ENCODE measurements at places on chromosomes 6 and 20. TPM values are rescaled to one million over a fixed set of nuclear protein-coding genes. Genes with fewer than 3 reads are reported as not detected.
A peak's percentile ranks its signal among the peaks of the same experiment; 100 is the strongest.

DNA sequence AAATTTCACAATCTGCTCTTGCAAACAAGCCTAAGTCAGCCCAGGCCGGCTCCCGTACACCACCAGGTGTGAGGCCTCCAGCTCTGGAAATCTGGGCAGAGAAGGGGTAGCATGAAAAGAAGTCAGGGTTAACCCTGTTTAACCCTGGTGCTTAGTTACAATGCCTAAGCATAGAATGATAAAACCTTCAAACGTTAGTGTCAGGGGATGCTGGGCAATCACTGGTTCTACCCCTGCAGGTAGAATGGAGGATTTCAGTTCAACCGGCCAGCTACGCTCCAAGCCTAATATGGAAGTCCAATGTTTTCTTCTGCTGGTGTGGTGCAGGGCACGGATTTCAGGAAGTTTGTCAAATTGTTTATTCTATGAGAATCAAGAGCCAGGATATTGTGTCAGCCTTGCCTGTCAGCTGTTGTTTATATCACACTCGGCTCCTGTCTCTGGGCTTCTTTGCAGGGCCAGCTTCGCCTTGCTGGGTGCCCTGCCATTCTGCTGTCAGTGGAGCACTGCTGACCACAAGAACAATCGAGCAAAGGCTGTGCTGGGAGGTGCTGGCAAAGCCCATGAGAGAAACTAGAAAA, 20.2 kb upstream of the CD93 start:
- peak; percentile 11 for ATAC-seq

DNA sequence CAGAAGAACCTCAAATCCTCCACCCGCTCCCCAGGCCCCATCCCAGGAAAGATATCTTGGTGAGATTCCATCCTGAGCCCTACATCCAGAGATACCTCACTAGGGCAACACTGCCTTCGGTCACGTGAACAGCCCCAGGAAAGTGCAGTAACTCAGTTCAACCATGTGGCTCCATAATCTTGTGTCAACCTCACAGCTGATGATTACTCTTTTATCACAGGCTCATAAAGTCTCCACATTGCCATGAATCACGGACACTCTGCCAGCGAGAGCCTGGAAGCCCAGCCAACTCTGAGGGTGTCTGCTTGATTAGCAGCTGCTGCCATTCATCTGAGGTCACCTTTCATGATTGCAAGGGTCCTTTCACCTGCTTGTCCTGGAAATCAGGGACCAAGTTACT, 175.8 kb upstream of the LRFN2 start:
- no peak for ATAC-seq

The HLA-DRB5 gene
- total RNA-seq, result not detected

The FNDC1 gene
- 0.12 TPM for total RNA-seq

The KIF25 gene
- not detected for total RNA-seq

DNA sequence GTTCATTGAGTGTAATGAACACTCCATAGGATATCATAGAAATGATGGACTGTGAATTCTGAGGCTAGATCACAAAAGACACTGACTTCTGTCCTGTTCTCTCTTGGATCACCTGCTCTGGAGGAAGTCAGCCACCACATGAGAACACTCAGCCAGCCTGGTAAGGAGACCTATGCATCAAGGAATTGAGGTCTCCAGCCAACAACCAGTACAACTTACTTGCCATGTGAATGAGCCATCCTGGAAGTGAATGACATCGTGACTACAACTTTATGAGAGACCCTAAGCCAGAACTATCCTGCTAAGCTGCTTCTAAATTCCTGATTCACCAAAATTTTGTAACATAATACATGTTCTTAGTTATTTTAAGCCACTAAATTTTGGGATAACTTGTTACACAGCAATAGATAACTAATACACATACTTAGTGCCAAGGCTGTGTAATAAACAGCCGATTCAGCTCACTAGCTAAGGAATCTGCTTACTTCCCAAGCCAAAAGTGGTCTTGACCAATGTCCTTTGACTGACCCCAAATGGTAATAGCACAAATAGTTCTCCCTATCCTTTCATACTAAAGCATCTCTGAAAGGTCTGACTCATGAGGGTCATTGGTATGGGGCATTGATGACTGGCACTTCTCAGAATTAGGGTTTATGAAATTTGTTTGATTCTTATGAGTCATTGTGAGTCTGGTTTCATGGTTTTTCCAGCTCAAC, 6.9 kb upstream of the CTNNBL1 start:
- peak; percentile 42 for ATAC-seq

DNA sequence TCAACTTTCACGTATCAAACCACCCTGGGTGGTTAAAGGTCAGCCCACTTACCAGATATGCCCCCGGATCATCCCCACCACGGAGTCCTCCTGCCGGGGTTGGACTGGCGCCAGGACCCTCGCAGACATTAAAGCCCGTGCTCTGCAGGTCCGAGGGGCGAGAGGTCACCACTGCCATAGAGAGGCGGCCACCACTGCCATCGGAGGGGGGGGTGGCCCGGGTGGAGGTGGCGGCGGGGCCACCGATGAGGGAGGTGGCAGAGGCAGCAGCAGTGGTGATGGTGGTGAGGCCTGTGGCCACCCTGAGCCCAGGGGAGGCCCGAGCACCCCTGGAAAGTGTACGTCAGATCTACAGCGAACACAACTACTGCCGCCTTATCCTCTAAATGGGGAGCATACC, 76.3 kb downstream of the ASXL1 start:
- no peak for ATAC-seq

GRCh38 chr6:138161338-138162110, at the start of gene ARFGEF3:
Gene ARFGEF3, plus strand, starts transcription at chr6:138161939. Its CDS starts 148 bp downstream, at chr6:138162087.
- ATAC-seq, result peak; percentile 92

The HDAC2 gene
- 51.4 TPM for total RNA-seq

- no peak for ATAC-seq
These were observed 44.7 kb downstream of the RREB1 start for GRCh38 chr6:7152462-7152861.

GRCh38 chr6:562052-562676, 94.7 kb downstream of the HUS1B start:
- no peak for ATAC-seq

DNA sequence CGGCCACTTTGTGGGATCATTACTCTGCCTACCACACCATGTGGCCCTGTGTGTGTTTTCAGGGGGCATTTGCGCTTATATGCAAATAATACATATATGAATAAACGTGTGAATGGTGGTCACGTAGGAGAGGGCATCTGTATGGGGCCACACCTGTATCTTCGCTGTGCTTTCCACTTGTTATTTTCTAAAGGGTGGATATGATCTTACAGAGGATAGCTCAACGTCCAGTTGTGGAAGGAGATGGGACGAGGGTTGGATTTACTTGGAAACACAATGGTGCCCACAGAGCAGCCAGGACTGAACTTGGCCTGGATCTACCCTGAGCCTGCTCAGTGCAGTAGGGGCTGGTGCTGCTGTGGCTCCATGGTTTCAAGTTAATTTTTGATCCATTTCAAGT, 93.3 kb downstream of the YTHDF1 start:
- ATAC-seq, result no peak

The GABRR2 gene
- not detected for total RNA-seq

The ELOVL2 gene
- total RNA-seq, result 0.04 TPM

GRCh38 chr6:74731204-74731603, 474.6 kb downstream of the COL12A1 start:
- no peak for ATAC-seq

The PAX1 gene
- not detected for total RNA-seq
